ENCODE measurements at places on chromosomes 6 and 20. TPM values are rescaled to one million over a fixed set of nuclear protein-coding genes. Genes with fewer than 3 reads are reported as not detected.

DNA sequence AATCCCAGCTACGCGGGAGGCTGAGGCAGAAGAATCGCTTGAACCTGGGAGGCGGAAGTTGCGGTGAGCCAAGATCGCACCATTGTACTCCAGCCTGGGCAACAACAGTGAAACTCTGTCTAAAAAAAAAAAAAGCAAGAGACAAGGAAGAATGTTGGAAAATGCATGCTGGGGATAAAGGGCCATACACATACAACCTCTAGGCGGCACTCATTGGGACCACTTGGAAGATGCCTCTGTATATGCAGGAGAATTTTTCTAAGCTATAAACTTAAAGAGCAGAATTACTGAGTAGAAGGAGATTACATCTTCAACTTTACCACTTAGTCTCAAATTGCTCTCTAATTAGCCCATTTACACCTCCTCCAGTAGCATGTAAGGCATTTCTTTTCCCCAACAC lies 42.8 kb downstream of the ZBTB9 start:
- DNase-seq, result no peak

GRCh38 chr6:158437571-158437970 lies 122.3 kb upstream of the TMEM181 start:
- DNase-seq, result no peak

GRCh38 chr6:11194356-11195218 lies 37.9 kb downstream of the NEDD9 start:
- no peak for DNase-seq

GRCh38 chr6:133241086-133241900 lies at the start of gene EYA4:
Gene EYA4 (plus strand): TSS chr6:133241357. CDS start chr6:133274781, 33,424 bp downstream.
- DNase-seq, result no peak

DNA sequence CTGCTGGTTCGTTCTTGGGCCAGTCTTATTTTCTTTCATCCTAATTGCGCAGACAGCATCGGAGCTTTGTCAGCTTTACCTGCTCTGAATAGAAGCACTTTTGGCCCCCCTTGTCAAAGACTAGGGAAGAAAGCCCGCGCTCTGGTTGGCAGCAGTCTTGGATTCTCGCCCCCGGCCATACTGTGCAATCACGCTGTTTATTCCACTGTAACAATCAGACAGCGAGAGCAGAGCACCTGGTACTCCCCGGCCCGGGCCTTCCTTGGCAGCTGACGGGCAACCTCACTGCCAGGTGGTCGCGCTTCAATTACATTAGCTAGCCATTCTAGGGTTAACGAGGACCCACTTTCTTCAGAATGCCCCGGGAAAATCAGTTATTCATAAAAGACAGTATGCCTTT lies 72.6 kb downstream of the INSM1 start:
- no peak for DNase-seq

DNA sequence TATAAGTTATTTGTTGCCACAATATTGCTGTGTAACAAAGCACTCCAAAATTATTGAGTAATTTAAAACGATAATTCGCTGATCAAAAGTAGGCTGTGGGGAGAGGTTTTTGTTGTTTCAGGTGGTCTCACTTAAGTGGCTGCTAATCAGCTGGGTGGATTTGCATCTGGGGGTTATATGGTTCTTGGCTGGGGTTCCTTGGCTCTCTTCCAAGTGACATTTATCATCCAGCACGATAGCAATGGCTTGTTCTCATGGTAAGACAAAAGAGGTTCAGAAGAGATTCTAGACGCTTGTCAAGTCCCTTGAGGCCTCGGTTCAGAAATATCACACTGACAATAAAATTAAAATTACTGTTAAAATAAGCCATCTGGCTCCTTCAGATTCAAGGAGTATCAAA lies 1648.8 kb downstream of the GRIK2 start:
- no peak for DNase-seq

DNA sequence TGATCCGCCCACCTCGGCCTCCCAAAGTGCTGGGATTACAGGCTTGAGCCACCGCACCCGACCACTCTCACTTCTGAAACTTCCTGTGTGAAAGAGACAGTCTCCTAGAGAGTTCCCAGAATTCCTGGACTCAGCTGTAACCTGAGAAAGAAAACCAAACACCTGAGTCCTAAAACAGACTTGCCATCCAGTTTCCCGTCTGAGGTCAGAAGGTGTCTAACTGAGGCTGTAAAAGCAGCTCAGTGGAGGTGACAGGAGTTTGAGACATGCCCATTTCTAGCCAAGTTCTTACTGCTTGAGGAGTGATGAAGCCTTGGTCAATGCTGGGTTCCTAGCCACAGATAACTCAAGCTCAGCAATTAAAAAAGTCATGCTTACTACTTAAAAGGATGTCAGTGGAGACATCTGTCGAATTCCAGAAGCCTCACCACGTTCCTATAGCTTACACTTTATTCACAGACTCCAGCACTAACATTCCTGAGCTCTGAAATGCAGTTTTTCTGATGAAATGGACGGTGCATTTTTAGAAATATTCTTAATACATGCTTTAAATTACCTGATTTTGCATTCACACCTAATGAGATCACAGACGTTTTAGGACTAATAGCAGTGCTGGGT lies 6.1 kb downstream of the UQCC2 start:
- no peak for DNase-seq

DNA sequence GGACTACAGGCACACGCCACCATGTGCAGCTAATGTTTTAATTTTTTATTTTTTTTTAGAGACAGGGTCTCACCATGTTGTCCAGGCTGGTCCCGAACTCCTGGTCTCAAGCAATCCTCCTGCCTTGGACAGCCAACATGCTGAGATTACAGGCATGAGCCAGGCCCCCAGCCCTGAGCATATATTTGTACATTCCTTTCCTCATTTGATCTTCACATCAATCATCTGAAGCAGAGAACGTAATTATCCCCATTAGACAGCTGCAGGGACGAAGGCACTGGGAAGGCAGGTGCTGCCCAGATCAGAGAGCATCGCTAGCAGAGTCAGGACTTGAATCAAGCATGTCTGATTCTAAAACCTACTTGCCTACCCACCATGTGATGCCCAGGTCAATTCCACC lies 41.0 kb upstream of the SIRPA start:
- DNase-seq, result no peak

GRCh38 chr20:35329435-35330139 lies 37.4 kb upstream of the FAM83C start:
- no peak for DNase-seq

- DNase-seq, result no peak
Observed at GRCh38 chr6:109595998-109596397, 95.0 kb downstream of the AK9 start.

DNA sequence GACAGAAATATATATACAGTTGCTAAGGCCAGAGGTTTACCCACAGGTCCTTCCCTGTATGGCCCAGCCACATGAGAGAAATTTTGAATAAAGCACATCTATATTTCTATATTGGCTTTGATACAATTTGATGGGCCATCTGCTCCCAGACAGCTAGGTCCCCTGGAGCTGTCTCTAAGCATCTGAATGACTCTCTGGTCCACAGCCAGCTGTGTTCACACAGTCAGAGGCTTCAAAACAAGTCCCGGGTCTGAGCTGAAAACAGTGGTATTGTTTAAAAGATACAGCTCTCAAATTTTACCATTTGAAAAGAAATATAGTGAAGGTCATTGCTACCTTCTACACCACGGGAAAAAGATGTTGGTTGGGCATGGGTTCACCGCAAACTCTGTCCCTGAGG lies 161.1 kb downstream of the SLC35B3 start:
- no peak for DNase-seq

DNA sequence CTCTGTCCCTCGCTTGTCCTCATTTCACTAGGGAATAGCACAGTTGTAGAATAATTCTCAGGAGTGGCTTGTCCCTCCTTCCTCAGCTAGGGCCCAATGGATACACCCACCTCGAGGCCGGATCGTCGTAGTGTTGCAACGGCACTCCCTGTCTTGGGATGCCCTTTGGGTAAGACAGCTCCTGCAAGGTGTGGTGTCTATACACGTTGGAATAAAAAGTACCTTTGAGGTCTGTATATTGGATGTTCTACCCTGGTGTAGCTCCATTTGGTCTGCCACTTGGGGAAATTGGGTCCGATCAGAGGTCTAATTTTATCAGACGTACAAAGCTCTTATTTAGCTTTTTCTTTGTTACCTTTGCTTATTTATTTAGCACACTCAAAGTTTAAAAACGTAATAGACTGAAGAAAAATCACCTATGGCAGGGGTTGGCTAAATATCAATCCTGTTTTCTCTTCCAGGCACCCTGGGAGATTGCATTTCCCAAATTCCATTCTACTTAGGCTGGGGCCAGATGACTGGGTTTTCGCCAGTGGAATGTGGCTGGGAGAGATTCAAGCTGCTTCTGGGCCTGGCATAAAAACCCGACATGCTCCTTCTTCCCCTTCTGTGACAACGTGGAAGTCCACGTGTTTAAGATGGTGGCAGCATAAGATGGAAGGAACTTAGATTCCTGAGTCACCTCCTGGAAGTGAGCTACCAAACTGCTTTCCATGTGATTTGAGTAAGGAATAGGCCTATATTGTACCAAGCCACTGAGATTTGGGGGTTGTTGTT lies 82.3 kb upstream of the CD83 start:
- no peak for DNase-seq

GRCh38 chr6:28695715-28696114 lies 170.0 kb downstream of the GPX5 start:
- no peak for DNase-seq

- no peak for DNase-seq
Observed at GRCh38 chr6:22838345-22838744, 269.0 kb downstream of the HDGFL1 start.

- no peak for DNase-seq
Observed at GRCh38 chr6:74248966-74249365, 553.0 kb downstream of the CD109 start.

DNA sequence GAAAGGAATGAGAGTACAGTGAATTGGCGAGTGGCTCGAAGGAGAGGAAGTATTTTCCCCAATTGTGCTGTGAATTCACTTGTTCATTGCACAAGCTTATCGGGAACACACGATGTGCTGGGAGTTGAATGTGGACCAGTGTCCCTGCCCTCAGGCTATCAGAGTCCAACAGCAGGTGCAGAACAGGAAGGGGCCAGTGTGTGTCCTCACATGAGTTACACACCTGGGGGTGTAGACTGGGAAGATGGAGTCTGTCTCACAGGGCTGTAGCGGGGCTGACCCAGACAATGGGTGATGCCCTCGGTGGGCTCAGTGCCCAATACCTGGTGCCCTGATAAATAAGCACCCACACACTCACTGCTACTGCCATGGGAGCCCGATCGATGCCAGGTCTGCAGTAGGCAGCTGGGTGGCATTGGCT lies 14.4 kb downstream of the DUSP22 start:
- DNase-seq, result no peak

- DNase-seq, result no peak
Observed at GRCh38 chr6:7960848-7961247, 50.3 kb upstream of the TXNDC5 start.

The LMBRD1 gene
- 17.5 TPM for total RNA-seq

The PDE7B gene
- 0.93 TPM for total RNA-seq

The ELOVL2 gene
- total RNA-seq, result not detected

The SYNDIG1 gene
- not detected for total RNA-seq

The TMEM242 gene
- total RNA-seq, result 4.8 TPM

The SAMD5 gene
- not detected for total RNA-seq

Data from activated naive CD4-positive, alpha-beta T cell treated with anti-CD3 and anti-CD28 coated beads, Interleukin-2, amount 50 U/mL, for 72 hours (primary cell).